Pulmonary artery endothelial cell (primary cell): ENCODE measurements at places on chromosomes 7 and 10. TPM values are rescaled to one million over a fixed set of nuclear protein-coding genes. Genes with fewer than 3 reads are reported as not detected.

- no peak for DNase-seq
Observed at GRCh38 chr10:58268454-58268945, 462 bp upstream of the CISD1 start.

The ITPRID1 gene
- not detected in 2 replicates for total RNA-seq

The SEMA3A gene
- 0.20 and 0.92 TPM in 2 replicates for total RNA-seq

GRCh38 chr7:138001529-138002095 is at the start of gene CREB3L2:
Gene CREB3L2 (minus strand): TSS chr7:138002086. CDS start chr7:138001705, 381 bp downstream.
- no peak for DNase-seq

GRCh38 chr7:77391230-77391629 is 24.9 kb downstream of the GSAP start:
- no peak for DNase-seq

The LDB3 gene
- total RNA-seq, result not detected in 2 replicates

The FAM25C gene
- total RNA-seq, result not detected in 2 replicates

DNA sequence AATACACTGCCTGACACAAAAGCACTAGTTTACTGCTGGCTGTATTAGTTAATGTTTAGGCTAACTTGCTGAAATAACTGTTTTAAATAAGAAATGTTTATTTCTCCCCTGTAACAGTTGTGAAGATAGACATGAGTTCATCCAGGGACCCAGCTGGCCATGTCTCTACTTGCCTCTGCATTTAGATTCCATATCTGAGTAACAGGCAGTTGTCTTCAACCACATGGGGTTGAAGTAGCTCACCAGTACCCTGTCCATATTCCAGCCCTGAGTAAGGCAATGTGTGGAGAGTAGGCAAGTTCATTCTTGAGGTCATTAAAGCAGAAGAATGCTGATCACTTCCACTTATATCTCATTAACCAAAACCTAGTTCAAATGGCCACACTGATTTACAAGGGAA is 31.1 kb upstream of the RSBN1L start:
- no peak for DNase-seq

The EZH2 gene
- 17.4 and 18.6 TPM in 2 replicates for total RNA-seq

The SLC16A9 gene
- 0.07 TPM in 1 of 2 replicates, not detected in the other for total RNA-seq
